ENCODE measurements at places on chromosomes 3 and 15. TPM values are rescaled to one million over a fixed set of nuclear protein-coding genes. Genes with fewer than 3 reads are reported as not detected.

Gene CMTM8
- total RNA-seq = 5.4 TPM

Gene SLC27A2
- total RNA-seq = 26.5 TPM

DNA sequence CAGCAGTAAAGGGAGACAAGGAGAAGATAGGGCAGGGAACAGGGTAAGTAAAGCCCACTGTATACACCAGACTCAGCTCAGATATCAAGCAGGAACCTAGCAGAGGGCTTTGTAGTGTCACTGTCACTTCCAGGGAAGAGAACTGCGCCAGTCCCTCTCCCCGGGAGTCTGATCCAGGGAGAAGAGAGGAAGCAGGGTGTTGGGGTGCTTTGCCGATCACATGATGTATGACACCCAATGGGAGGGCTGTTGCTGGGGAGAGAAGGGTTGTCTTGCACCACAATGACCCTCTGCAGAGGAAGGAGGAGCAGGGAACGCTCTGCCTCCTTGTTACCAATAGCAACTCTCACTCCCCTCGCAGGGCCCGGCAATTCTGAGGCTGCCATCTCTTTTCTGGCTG is 147.2 kb upstream of the SLC2A2 start:
- no peak overlapping the region for H3K4me3 ChIP-seq
- no peaks in the 10 kb centered on the region for H3K4me1 ChIP-seq
- no peak for DNase-seq
- H3K27me3 ChIP-seq = no peaks in the 10 kb centered on the region
- H3K36me3 ChIP-seq = no peaks in the 10 kb centered on the region

DNA sequence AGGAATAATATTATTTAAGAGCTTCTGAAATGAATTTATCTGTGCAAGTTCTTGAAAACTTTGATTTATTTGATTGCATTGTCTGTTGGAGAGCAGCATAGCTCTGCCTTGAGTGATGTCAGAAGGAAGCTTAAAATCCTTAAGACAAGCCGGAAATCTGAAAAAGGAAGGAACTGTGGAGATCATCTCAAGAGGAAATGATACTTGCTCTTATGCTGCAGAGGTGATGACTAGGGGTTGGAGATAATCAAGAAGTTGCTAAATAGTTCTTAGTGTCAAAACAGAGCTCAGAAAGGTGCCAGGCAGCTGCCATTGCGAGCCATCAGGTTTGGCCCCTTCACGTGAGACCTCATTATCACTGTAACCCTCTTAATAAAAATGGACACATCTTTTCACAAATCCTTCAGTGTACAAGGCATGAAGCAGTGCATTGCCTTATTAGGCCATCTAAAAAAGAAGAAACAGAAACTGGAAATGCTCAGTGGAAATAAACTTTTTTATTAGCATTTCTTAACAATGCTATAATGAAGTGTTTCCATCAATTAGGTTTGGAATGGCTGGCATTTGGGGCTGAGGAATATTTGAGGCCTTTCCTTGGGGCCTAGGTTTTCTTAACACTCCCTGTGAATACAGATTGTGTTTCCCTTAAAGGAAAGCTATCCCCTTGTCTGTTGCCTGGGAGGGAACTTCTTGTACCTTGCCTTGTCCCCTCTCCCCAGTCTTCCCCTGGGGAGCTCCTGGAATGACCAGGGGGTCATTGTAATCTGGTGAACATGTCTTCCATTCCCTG is 34.5 kb upstream of the VILL start:
- H3K4me3 ChIP-seq = no peak overlapping the region
- peaks cover 6% of the 10 kb centered on the region for H3K36me3 ChIP-seq
- H3K4me1 ChIP-seq = peaks cover 10% of the 10 kb centered on the region
- no peak for DNase-seq
- no peaks in the 10 kb centered on the region for H3K27me3 ChIP-seq

GRCh38 chr3:188934989-188935388 is 236.8 kb upstream of the TPRG1 start:
- no peaks in the 10 kb centered on the region for H3K27me3 ChIP-seq
- no peak overlapping the region for H3K4me3 ChIP-seq
- no peaks in the 10 kb centered on the region for H3K36me3 ChIP-seq
- no peak overlapping the region for H3K27ac ChIP-seq

Gene DLL4
- 9.4 TPM for total RNA-seq

GRCh38 chr3:172606021-172606420 is 82.8 kb upstream of the TNFSF10 start:
- H3K4me3 ChIP-seq = no peak overlapping the region
- no peak overlapping the region for H3K27ac ChIP-seq
- peaks cover 6% of the 10 kb centered on the region for H3K4me1 ChIP-seq
- no peaks in the 10 kb centered on the region for H3K27me3 ChIP-seq
- no peak for DNase-seq

- DNase-seq = no peak
- H3K36me3 ChIP-seq = no peaks in the 10 kb centered on the region
- no peak overlapping the region for H3K27ac ChIP-seq
- H3K4me3 ChIP-seq = no peak overlapping the region
- H3K27me3 ChIP-seq = no peaks in the 10 kb centered on the region
Measured at GRCh38 chr3:172624999-172625398, 85.9 kb downstream of the NCEH1 start.

GRCh38 chr3:140972833-140973232 is 31.2 kb downstream of the SLC25A36 start:
- no peaks in the 10 kb centered on the region for H3K4me1 ChIP-seq
- H3K27me3 ChIP-seq = no peaks in the 10 kb centered on the region

DNA sequence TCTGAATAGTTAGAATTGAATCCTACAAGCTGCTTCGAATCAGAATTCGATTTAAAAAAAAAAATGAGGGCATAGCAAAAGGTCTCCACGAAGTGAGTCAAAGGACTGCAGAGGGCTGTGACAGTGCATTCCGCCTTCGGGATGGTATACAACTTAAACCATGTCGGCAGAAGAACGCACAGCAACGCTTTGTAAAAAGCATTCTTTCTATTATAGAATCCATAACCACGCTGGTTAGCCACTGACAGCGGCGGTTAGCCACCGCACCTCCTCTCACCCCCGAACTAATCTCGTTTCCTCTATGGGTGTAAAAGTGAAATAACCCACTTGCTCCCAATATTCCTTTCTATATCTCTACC is 664 bp upstream of the PIK3CA start:
- peak overlapping the region; percentile 96 for H3K4me3 ChIP-seq
- DNase-seq = no peak
- no peaks in the 10 kb centered on the region for H3K27me3 ChIP-seq
- peak overlapping the region; percentile 71 for H3K27ac ChIP-seq

GRCh38 chr15:50075319-50075718 is 43.7 kb downstream of the ATP8B4 start:
- H3K36me3 ChIP-seq = no peaks in the 10 kb centered on the region
- no peaks in the 10 kb centered on the region for H3K4me1 ChIP-seq

DNA sequence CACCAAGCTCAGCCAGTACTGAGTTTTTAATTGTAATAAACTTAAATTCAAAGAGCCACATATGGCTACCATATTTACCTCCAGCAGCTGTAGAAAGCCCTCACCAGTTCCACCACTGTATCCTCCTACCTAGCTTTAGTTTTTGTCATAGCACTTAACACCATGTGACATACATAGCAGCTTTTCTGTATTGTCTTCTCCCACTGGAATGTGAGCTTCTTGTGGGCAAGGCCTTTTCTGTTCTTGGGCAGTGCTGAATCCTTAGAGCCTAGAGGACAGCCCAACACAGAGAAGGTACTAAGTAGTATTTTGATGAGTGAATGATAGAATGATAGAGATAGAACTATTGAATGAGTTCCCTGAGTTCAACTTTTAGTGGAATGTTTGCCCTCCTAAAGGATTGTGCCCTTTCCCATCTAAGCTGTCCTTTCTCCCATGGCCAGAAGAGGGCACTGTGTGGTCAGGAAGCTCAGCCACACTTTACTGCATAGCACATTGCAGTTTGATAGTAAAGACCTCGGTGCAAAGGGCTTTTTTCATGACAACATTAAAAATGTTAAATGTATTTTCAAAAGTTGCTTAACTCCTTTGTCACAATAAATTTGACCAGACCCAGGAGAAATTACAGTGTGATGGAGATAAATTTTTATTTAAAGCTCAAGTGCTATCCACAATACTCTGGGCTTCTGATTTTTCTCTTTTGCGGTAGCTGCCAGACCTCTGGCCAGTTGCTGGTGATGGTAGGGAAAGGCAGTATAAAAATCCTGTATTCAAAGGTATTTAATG is 115.8 kb downstream of the GHSR start:
- H3K36me3 ChIP-seq = peaks cover 7% of the 10 kb centered on the region
- peaks cover 4% of the 10 kb centered on the region for H3K4me1 ChIP-seq
- H3K4me3 ChIP-seq = no peak overlapping the region
- H3K27me3 ChIP-seq = no peaks in the 10 kb centered on the region
- H3K27ac ChIP-seq = peak overlapping the region; percentile 55
- DNase-seq = peak; percentile 66

DNA sequence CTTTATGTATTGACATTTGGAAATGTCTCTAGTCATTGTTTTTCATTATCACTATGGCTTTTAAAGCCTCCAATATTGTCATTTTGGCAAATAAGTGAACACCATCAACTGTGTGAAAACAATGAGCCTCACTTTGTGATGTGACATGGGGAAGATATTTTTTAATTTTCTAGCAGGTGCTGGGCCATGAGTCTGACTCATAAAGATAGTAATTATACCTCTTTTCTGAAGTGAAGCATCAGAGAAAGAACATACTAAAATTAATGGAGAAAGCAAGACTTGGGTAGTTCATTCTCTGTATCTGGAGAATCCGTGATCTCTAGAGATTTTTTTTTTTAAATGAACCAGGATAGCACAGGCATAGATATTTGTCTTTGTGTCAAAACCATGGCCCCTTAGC is 100.8 kb downstream of the CCNL1 start:
- no peak overlapping the region for H3K27ac ChIP-seq
- no peak overlapping the region for H3K4me3 ChIP-seq
- no peak for DNase-seq
- H3K27me3 ChIP-seq = no peaks in the 10 kb centered on the region
- peaks cover 2% of the 10 kb centered on the region for H3K4me1 ChIP-seq

DNA sequence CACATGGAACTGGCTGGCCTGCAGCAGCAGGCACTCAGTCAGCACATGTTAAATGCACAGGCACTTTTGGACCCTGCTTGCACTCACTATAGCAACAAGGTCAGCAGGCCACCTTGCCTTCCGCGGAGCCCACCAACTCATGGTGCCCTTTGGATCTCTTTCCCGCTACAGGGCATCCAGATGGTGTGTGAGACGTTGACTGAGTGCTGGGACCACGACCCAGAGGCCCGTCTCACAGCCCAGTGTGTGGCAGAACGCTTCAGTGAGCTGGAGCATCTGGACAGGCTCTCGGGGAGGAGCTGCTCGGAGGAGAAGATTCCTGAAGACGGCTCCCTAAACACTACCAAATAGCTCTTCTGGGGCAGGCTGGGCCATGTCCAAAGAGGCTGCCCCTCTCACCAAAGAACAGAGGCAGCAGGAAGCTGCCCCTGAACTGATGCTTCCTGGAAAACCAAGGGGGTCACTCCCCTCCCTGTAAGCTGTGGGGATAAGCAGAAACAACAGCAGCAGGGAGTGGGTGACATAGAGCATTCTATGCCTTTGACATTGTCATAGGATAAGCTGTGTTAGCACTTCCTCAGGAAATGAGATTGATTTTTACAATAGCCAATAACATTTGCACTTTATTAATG is 85.0 kb downstream of the TGFBR2 start:
- DNase-seq = peak; percentile 72
- no peak overlapping the region for H3K27ac ChIP-seq

DNA sequence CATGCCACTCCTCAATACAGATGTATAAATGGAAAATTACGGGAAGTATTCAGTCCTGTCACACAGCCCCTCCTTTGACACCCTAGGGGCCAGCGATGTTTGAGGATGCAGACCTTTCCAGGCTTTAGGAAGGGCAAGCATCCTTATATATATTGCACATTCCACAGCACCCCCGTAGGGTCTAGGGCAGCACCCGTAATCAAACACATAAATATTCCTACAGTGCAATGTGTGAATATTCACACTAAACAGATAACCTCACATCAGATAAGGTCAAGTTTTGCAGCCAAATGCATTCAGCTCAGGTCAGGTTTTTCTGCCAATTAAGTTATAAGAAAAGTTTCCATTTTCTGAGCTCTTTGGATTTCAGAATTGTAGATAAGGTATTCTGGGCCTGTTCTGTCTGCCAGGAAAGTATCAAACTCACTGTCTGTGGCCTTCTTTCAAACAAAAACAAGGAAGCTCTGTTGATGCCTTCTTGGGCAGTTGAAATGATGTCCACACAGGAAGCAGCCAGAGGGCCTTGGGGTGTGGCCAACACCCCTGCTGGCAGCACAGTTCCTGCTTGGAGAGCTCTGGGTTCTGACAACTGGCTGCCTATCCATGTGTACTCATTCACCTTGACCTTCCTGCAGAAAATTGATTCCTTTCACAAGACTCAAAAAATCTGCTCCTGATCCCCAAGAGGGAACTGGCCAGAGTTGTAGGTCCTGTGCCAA is 427.0 kb downstream of the NTRK3 start:
- no peaks in the 10 kb centered on the region for H3K36me3 ChIP-seq
- no peak overlapping the region for H3K4me3 ChIP-seq

Gene HGD
- 72.0 TPM for total RNA-seq

GRCh38 chr15:48798319-48798718 is 12.6 kb downstream of the CEP152 start:
- H3K36me3 ChIP-seq = no peaks in the 10 kb centered on the region
- no peak for DNase-seq
- H3K4me3 ChIP-seq = no peak overlapping the region
- no peak overlapping the region for H3K27ac ChIP-seq
- no peaks in the 10 kb centered on the region for H3K4me1 ChIP-seq
- H3K27me3 ChIP-seq = no peaks in the 10 kb centered on the region

DNA sequence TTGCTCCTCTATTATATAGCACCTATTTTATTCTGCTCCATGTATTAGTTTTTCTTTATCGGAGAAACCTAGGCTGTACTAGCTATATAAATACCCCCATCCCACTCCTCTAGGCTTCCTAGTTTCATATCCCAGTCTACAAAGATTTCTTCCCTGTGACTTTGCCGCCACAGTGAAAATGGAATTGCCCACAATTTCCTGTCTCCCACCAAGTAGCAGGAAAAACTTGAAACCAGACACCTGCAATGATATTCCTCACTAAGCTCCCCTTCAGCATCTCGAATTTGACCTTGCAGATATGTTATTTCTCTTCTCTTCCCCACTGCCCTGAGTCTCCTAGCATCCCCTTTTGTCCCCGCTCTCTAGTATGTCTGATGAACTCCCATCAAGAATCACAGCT is 685.8 kb upstream of the CCDC54 start:
- H3K36me3 ChIP-seq = no peaks in the 10 kb centered on the region
- H3K4me3 ChIP-seq = no peak overlapping the region
- no peak for DNase-seq

GRCh38 chr3:100603469-100603868 is 5.9 kb upstream of the ADGRG7 start:
- no peak overlapping the region for H3K4me3 ChIP-seq
- no peak overlapping the region for H3K27ac ChIP-seq
- no peaks in the 10 kb centered on the region for H3K4me1 ChIP-seq
- H3K27me3 ChIP-seq = no peaks in the 10 kb centered on the region
- DNase-seq = no peak

- no peak overlapping the region for H3K27ac ChIP-seq
- no peaks in the 10 kb centered on the region for H3K4me1 ChIP-seq
- H3K36me3 ChIP-seq = no peaks in the 10 kb centered on the region
- no peak for DNase-seq
- no peak overlapping the region for H3K4me3 ChIP-seq
- no peaks in the 10 kb centered on the region for H3K27me3 ChIP-seq
Measured at GRCh38 chr15:22966321-22967083, 13.7 kb downstream of the CYFIP1 start.

GRCh38 chr15:101461097-101461496 is 28.4 kb downstream of the PCSK6 start:
- DNase-seq = no peak
- H3K27ac ChIP-seq = no peak overlapping the region
- H3K4me3 ChIP-seq = no peak overlapping the region
- no peaks in the 10 kb centered on the region for H3K4me1 ChIP-seq
- no peaks in the 10 kb centered on the region for H3K36me3 ChIP-seq

Gene FBXL22
- total RNA-seq = 4.7 TPM

Gene EFCAB12
- total RNA-seq = 3.5 TPM

Gene NUSAP1
- total RNA-seq = 6.7 TPM
